Stimulated activated naive CD8-positive, alpha-beta T cell treated with anti-CD3 and anti-CD28 coated beads, Interleukin-15, Interleukin-2, amounts not matched to agents 100 U/mL and 50 U/mL, for 24 hours (primary cell): ENCODE measurements at places on chromosomes 3 and 15.
A peak's percentile ranks its signal among the peaks of the same experiment; 100 is the strongest.

DNA sequence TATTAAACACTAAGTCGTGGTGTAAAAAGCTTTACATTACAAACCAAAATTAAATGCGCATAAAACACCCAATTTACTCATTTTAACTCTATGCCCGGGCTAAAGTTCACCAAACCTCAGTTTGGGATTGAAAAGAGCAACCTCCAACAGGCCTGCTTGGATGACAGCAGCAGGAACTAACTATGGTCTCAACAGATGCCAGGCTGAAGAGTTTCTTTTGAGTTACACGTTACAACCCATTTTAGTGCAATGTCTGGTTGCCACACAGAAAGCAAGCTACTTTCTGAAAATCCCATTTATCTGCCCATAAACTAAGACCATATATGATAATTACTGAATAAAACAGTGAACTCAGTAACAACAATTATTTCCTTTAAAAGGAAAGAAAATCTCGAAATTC lies 2.2 kb downstream of the SATB1 start:
- no peak for DNase-seq

DNA sequence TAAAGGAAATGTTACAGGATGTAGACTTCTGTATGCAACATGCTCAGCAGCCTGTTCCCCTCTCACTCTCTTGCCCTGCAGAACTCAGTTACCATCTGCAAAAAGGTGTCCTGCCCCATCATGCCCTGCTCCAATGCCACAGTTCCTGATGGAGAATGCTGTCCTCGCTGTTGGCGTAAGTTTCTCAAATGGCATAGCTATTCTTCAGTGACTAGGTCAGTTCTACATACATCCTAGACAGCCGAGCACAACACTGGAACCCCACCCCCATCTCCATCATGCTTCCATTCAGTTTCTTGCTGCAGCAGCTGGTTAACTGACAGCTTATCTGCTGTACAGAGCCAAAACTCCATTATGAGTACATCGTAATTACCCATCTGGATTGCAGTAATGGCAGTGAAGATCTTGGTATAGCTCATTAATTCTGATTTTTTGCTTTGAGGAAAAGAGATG lies 4.5 kb downstream of the THBS1 start:
- no peak for DNase-seq

DNA sequence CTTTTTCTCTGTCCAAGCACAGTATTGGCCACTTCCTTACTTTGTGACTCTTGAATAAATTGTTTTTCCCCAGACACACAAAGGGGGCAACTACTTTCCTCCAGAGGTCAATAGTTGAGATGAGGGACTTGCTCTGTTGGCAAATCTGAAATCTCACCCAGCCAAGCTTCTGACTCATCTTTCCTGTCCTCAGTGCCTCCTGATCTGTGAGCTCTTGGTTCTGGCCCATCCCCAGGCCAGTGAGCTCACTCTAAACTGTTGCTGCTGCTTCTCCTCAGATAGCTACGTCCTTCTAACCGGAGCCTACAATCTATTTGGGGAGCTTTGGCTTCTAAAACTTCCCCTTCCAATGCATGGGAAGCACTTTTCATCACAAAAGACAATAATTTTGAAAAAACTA lies 50.0 kb upstream of the NMD3 start:
- DNase-seq = no peak

DNA sequence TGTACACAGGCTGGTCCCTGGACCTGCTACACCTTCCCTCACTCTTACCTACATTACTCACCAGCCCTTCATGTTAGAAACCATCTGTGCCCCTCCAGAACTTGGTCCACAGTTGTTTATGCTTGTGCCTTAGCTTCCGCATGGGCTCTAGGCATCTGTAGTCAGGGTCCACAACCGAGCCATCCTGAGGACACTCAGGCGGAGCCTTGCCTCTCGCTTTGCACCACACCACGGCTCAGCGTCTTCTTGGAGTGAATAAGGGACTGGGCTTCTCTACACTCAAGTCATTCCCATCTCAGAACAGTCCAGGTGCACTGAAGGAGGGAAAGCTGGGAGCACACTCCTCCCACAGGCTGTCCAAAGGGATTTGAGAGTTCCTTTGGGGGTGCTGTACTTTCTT lies 97.8 kb downstream of the HMG20A start:
- no peak for DNase-seq

GRCh38 chr3:135218304-135218703 lies 423.2 kb downstream of the EPHB1 start:
- no peak for DNase-seq

DNA sequence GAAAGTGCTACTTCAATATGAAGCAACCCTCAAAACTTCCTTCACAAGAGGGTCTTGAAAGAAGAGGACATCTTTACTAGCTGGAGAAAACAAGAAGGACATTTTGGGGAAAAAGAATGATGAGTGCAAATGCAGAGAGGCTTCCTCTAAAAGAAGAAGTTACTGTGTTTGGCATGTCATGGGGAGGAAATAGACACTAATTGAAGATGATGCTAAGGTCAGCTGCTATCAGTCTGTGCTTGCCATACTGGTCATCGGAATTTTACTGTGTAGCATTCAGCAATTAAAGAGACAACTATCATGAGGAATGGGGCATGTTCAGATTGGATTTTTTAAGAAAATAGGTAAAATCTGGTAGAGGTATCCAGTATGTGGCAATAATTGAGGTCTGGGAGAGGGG lies 60.0 kb downstream of the THRB start:
- DNase-seq = no peak

DNA sequence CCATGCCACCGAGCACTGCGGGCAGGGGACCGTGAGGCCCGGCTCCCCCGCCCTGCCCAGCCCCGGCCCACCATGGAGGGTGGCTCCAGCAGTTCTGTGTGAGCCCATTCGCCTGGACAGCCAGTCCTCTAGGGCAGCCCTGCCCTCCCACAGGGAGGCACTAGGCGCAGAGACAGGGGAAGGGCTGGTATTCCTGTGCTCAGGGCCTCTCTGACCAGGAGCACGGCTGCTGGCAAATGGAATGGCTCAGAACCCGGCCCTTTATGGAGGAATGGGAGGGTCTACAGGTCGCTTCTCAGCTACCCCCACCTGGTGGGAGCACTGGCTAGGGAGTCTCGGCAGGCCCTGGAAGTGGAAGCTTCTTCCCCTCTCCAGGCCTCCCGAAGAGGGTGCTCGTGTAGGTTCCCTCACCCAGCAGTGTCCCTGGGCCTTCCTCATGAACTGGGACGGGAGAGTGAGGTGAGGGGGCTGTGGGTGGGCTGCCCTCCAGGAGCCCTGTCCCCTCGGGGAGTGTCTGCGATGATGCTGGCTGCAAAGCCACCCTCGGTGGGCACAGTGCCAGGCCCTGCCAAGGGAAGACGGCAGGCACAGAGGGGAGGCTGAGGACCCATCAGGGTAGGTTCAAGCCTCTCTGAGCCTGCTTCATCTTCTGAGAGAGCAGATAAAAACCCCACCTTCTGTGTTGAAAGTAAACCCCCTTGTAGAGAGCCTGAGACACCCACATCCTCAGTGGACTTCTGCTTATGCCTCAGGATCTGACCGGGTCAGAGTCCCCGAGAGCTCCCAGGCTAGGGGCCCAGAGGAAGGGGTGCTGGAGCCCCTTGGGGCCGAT lies 1.5 kb downstream of the MELTF start:
- DNase-seq = no peak

DNA sequence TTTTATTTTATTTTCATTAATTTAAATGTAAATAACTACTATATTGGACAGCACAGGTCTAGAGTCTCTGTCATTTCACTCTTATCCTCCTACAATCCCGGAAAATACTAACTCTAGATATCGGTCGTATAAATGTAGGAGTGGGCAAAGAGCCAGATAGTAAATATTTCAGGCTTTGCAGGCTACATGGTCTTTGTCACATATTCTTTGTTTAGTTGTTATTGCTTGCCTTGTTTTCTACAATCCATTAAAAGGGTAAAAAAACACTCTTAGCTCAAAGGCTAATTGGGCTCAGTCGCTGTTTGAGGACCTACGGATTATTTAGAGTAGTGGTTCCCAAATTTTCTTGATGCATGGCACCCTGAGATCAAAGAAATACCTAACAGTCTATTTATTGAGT lies 1.7 kb downstream of the KNL1 start:
- no peak for DNase-seq

DNA sequence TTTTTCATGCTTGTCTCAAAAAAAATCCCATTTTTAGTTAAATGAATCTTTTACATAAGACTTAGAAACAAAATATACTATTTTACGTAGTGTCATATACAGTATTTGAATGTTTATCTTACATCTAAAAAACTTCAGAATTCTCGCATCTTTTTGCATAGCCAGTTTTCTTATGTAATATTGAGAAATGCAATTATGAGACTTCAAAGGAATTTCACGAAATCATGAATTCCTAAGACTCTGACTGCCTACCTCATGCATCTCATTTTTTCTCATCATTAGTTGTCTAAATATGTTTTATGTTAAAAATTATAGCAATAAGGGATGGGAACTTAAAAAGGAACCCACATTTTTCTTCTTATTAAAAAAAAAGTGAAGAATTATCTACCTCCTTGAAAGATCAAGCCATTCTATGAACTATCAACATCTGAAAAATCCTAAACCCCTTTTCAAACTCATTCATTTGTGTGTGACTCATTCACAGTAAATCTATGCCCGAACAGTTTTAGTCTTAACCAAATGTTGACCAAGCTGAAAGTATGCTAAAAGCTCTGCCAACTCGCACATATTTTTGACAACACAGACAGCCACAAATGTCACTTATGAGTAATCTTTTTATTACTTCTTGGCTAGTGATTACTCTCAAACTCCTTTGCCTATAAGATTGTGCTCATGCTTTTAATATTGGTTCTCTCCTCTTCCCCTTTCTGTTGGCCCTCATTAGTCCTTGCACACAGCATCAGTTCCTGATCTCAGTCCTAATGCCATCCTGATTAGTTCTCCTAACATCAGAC lies 115.9 kb downstream of the DCLK3 start:
- no peak for DNase-seq

- DNase-seq = no peak
Observed at GRCh38 chr3:15711281-15711680, 86.5 kb downstream of the ANKRD28 start.

DNA sequence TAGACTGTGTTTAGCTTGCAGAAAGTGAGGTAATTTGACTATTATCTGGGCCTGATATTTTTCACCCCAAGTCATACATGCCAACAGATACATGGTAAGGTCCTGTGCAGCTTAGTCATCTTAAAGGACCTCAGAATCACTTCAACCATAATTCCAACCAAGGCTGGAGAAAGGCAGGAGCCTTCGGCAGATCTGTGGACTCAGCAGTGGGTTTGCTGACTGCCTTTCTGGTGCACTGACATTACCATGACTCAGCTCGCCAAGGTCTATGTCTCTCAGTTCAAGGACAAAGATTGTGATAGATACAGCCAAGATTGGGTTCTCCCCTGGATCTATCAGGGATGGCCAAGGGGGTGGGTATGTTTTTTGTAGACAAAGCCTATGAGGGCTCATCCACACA lies 32.7 kb downstream of the LYZL4 start:
- no peak for DNase-seq

GRCh38 chr3:116135457-116136085 lies 309.7 kb downstream of the LSAMP start:
- no peak for DNase-seq

GRCh38 chr3:132154619-132155018 lies 119.8 kb upstream of the CPNE4 start:
- DNase-seq = no peak

DNA sequence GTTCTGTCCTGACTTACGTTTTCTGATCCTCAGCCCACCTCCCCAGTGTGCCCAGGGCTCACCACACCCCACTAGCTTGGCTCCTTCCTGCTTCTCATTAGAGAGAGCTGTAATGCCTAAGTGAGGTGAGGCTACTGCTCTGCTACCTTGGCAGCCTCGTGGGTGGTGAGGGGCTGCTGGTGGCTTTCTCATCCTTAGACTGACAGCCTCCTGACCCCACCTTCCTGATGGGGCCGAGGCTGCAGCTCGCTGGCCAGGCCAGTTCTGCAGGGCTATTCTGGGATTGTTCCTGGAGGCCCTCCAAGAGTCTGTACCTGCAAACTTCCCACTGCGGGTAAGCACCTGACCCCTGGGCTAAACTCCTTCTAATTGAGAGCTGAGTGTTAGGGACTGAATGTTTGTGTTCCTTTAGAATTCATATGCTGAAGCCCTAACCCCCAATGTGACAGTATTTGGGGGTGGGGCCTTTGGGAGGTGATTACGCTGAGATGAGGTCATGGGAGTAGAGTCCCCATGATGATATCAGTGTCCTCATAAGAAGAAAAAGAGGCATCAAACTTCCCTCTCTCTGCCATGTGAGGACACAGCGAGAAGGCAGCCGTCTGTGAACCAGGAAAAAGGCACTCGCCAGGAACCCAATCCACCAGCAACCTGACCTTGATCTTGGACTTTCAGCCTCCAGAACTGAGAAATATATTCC lies 38.1 kb upstream of the IQSEC1 start:
- no peak for DNase-seq

DNA sequence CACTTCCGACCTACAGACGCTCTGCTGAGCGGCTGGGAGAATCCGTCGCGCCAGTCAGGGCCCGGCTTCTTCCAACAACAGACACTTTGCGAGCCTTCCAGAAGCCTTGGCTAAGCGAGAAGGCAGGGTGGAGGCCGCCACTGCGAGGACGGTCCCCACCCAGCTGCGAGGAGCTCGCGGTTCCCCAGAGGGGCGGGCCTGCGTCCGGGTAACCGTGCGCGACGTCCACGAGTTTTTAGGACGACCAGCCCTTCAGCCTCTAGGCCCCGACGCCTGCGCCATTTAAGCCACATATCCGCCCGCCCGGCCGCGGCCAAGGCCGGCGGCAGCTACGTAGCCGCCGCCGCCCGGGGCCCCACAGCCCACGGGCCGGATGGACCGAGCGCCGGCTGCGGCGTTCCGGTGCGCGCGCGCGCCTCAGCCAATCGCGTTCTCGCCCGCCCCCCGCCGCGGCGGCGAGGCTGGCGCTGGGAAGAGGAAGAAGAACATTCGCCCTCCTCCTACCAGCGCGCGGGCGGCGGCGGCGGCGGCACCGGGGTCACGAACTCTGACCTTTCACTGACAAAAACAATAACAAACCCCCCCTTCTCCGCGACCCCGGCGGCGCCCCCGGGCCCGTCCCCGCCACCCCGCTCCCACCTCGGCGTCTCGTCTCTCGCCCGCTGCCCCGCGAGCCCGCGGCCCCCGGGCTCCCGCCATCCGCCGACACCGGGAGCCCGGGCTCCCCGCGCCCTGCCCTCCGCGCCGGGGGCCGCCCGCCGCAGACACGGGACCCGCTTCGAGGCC lies at the start of gene NR2C2:
TSS of gene NR2C2 (plus strand) at position 484 of the 786 bp plus-strand sequence. CDS start 56,332 bp downstream, outside the sequence.
- DNase-seq = peak; percentile 89

GRCh38 chr3:129015388-129016105 lies 14.4 kb downstream of the EFCC1 start:
- DNase-seq = peak; percentile 45

GRCh38 chr3:166243511-166243910 lies 406.3 kb upstream of the BCHE start:
- no peak for DNase-seq

GRCh38 chr3:47910777-47911440 lies 105.3 kb downstream of the MAP4 start:
- DNase-seq = no peak
